ENCODE measurements at places on chromosomes 2 and 18.
A peak's percentile ranks its signal among the peaks of the same experiment; 100 is the strongest.

- DNase-seq, result no peak
Measured at GRCh38 chr18:61891894-61892293, 913 bp downstream of the RNF152 start.

DNA sequence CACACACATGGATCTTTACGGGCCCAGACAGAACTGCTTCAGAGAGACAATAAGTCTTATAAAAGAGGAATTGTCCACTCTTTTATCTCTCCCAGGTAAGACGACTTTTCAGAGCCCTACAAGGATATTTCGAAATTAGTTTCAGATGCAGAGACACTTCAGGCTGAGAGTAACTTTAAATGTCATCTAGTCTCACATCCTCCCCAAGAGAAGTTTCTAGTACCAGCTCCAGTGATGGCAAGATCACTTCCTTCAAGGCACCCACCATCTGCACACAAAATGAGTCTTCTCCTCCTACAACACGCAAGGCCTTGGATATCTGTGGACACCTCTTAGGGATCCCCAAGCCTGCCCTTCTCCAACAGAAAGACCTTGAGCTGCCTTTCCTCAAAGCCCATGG lies 39.0 kb upstream of the KLHL29 start:
- DNase-seq, result no peak

- DNase-seq, result no peak
Measured at GRCh38 chr2:84971510-84972206, 697 bp downstream of the KCMF1 start.

- DNase-seq, result peak; percentile 16
Measured at GRCh38 chr2:57943315-57943714, 103.3 kb upstream of the VRK2 start.

GRCh38 chr18:11155034-11155759 lies 5.8 kb upstream of the PIEZO2 start:
- no peak for DNase-seq

GRCh38 chr2:237863102-237863511 lies 3.7 kb downstream of the RAMP1 start:
- DNase-seq, result no peak

DNA sequence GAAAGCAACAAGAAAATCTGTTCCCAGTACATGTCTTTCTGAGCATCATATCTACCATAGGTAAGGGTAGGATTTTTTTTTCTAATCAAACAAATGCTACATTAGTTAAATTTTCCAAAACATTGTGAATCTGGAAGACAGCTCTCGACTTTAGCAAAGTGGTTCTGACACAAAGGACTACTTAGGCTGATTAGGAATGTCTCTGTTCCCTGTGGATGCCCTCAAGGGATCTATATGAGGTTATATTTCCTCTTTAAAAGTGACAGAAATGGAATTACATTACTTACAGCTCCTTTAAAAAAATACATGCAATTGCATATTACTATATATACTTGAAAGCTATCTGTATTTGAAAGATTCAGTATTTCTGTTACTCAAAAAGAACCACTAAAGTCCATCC lies 15.4 kb downstream of the NYAP2 start:
- no peak for DNase-seq

DNA sequence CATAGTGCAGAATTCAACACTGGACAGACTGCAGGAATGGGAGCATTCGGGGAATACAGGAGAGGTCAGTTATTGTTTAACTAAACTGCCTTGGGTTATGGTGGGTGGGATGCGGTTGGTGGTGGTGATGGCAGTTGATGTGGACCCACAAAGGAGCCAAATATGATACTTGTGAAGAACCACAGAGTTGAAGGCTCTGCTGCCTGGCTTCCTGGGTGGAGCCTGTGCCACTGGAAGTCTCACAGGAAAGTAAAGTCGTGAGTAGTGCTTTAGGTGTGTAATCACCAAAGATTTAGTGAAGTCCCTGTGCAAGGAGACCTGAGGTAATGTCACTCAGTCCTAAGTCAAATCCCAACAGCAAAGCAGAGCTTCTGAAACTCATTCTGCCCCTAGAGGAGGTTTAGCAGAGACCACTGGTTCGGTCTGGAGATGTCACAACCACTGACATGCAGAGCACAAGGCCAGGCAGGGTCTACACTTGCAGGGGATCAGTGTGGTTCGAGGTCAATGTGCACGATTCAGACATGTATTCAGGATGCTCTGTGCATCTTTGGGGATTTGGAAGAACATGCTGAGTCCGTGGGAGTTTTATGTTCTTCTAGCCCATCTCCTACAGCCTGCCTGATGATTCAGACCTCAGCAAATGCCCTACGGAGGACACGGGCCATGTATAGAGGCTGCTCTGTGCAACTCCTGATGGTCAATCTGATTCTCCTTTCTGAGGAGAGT lies 1150.9 kb downstream of the RPIA start:
- no peak for DNase-seq

GRCh38 chr2:22355816-22356433 lies 1029.1 kb upstream of the KLHL29 start:
- peak; percentile 5 for DNase-seq

DNA sequence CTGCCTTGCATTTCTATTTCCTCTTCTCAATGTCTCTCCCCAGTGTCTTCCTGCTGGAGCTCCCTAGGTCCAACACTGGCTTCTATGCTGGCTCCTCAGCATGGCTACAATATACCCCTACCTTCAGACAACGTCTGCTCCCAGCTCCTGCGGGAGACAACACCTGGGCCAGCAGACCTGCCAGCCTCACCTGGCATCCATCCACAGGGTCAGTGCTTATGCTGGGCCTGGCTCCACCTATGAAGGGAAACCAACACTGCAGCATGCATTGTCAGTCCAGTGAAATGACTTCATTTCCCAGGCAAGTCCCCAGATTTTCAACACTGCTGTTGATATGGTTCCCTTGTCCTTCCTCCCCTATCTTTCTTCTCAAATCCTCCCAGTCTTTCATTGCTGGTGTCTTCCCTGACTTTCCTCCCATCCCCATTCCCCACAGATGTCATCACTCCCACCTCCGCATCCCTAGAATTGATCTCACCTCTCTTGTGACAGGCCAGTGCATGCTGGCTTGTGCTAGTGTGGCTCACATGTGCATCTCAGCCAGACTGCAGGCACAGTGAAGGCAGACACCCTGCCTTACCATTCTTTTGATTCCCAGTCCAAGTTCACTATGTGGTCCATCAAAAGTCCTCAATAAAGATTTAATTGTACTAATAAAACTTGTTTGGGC lies 98.0 kb downstream of the MYO5B start:
- no peak for DNase-seq

DNA sequence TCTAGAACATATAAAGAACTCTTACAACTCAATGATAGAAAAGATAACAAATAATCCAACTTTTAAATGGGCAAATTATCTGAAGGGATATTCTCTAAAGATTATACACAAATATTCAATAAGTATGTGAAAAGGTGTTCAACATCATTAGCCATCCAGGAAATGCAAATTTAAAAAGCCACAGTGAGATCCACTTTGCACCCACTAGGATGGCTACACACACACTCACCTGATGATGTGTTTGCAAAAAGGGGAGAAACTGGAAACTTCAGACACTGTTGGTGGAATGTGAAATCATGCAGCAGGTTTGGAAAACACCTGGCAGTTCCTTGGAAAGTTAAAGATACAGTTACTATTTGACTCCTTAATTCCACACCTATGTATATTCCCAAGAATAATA lies 87.2 kb upstream of the GYPC start:
- DNase-seq, result no peak

DNA sequence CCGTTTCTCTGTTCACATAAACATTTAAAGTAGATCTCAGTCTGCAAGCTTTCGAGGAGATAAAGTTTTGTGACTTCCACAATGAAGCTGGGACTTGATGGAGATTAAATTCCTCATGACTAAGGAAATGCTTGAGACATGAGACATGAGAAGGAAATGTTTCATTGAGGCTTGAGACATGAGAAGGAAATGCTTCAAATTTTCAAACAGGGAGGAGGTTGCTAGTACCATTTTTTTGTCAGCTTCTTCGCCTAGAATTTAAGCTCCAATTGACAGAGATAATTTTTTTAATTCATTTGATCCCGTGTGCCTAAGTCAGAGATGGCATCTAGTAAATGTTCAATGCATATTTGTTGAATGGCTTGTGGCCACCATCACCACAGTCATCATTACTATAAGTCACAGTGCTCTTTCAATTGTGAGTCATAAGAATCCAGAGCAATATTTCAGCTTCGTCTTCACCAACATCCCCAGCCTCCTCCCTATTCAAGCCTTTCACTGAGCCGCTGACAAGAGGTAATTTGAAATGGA lies 543 bp upstream of the MARCHF4 start:
- peak; percentile 80 for DNase-seq

- no peak for DNase-seq
Measured at GRCh38 chr18:49028801-49029506, 78.2 kb upstream of the SMAD7 start.

GRCh38 chr2:36729067-36729466 lies 32.6 kb downstream of the VIT start:
- no peak for DNase-seq

- no peak for DNase-seq
Measured at GRCh38 chr2:166163775-166164174, 36.0 kb upstream of the SCN1A start.

DNA sequence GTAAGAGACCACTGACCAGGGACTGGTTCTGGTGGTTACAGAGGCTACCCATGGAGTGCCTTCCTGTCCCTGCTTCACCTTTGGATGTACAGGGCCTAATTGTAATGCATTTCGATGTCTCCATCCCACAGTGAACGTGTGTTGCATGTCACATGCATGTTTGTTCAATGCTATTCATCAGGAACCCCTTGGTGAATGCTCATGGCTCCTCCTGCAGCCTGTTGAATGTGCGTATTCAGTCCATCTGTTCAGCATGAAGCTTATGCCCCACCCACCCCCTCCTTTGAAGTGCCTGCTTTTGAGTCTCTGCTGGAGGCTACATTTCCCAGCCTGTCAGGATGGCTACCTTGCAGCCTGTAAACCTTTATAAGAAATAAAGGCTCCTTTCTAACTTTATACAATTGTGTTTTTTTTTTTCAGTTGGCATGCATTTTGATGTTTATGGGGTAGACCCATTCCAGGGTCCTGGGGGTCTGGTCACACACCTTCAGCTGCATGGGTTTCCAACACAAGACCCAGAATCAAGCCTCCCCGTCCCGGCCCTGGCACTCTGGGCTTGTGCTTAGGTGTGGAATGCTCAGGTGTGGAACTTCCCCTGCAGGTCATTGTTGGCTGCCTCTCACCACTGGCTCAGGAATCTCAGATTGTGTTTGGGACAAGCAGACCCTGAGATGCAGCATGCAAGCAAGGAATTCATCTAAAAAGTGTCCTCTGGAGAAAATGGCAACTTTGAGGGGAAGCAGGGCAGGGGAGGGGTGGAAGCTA lies 238.8 kb upstream of the HDAC4 start:
- DNase-seq, result no peak

GRCh38 chr2:43018179-43019024 lies 208.0 kb downstream of the ZFP36L2 start:
- DNase-seq, result peak; percentile 91

DNA sequence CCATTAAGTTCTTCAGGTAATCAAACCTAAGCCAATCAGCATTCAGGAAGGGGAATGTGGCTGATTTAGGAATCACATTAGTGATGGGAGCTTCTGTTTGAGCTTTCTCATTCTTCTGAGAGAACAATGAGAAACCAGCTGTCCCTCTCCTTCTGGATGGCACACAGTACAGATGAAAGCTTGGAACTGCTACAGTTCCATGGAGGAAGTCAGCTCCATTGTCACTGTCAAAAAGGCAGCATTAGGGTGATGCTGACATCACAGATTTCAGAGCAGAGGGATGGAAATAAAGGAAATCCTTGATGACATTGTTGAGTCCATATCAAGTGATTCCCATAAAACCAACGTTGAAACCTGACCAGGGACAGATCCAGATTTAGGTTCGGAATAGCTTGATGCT lies 36.1 kb upstream of the ACYP2 start:
- DNase-seq, result no peak

DNA sequence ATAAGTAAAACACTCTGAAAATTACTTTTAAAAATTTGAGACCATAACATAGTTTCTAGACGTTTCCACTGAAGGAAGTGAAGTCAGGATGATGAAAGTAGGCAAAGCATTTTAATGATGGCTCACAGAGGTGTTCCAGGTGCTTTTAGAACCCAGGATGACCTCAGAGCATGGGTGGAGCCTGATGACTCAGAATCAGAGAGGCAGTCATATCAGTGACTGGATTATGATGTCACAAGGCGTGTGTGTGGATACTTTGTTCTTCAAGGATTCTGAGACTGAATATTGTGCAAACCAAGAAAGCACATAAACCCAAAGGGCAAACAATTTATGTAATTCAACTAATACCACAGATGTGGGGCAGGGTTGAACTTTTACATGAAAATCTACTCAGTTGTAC lies 208.0 kb upstream of the FBXO11 start:
- DNase-seq, result peak; percentile 81

DNA sequence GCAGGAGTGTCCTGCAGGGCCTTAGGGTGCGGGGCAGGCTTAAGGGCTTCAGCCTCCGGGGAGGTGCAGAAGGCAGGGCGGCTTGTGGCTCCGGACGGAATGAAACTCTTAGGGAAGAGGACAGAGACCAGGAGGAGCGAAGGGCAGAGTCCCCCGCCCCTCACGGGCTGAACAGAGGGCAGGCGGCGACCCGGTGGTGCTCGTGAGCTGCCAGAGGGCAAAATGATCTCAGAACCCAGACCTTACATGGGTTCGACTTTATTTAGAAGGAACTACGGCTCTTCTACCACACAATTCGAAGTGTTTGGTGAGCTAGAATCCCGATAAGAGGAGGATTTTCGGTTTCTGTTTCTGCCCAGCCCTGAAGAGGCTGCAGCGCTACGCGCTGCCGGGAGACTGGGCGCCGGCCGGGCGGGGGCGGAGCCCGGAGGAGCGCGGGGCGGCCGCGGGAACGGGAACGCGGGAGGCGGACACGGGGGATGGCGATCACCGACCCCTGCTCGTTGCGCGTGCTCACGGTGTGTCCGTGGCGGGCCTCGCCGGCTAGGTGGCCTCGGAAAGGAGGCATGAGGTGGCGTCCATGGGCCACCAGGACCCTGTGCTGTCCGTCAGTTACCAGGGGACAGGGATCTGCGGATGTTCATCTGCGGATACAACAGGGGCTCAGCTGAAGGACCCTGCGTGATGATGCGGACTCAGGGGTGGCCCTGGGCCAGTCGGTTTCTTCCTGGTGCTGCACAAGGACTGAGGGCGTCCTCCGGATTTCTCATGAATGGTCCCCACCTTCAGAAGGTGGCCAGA lies 4.2 kb upstream of the SP100 start:
- peak; percentile 45 for DNase-seq

Measured in fibroblast of mammary gland (primary cell).